RWPE1 (cell line): ENCODE measurements at places on chromosomes 6 and 20.

DNA sequence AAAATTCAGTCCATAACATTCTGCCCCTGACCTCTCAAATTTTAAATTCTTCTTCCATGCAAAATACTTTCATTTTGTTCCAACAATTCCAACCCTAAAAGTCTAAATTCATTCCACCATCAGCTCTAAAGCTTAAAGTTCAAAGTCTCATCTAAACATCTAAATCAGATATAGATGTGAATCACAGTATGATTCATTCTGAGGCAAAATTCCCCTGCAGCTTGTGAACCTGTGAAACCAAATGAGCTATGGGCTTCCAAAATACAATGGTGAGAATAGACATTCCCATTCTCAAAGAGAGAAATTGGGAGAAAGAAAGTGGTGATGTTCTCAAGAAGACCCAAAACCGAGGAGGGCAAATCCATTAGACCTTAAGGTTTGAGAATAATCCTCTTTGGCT lies 309.8 kb downstream of the HIVEP2 start:
- DNase-seq: peak; percentile 17

DNA sequence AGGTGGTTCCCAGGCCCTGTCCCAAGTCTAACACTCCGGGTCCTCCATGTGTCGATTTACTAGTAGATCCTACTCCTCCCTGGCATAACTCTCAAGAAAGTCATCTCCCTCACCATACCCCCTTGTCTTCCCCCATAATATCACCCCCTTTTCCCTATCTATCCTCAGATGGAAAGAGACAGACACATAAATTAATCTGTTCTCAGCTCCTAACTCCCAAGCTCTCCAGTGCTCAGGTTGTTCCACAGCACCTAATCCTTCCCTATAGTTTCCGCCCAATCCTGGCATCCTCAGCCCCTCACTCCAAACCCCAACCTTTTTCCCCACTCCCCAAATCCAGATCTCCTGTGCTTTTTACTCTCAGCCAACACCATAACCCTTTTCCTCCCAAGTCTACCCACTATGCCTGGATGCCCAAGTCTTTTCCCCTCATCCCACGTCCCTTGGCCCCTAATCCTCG lies 808 bp downstream of the ILRUN start:
- no peak for DNase-seq

DNA sequence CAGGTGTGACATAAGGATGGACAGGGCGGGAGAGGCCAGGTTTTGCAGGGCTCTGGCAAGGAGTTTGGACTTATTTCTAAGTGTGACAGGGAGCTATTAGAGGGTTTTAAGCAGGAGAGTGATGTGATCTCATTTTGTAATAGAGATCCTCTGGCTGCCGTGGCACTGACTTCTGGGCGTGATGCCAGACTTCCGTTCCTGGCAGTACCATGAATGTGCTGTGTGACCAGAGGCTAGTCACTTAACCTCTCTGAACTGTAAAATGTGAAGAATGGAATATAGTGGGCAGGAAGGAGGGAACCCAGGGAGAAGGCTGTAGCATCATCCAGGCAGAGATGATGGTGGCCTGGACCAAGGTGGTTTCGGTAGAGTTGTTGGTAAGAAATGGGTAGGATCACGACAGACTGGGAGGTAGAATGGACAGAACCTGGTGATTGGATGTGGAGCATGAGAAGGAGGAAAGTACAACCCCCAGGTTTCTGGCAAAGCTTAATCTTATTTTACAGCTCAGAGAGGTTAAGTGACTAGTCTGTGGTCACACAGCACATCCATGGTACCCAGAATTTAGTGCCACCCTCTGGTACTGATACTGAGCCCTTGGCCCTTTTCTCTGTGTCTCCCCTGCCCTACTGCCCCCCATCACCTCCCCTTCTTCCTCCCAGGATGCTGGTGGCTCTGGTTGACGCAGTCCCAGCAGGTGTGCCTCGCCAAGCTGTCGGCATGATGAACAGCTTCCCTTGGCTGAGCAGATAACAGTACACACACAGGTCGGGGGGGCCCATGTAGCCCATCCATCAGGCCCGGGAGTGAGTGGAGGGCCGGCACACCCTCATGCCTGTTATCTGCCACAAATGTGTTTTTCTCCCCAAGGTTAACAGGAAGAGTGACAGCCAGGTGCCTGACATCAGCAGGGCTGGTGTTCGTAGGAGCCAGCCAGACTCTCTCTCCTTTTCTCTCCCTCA lies 52.9 kb upstream of the CTNNBL1 start:
- peak; percentile 36 for DNase-seq

DNA sequence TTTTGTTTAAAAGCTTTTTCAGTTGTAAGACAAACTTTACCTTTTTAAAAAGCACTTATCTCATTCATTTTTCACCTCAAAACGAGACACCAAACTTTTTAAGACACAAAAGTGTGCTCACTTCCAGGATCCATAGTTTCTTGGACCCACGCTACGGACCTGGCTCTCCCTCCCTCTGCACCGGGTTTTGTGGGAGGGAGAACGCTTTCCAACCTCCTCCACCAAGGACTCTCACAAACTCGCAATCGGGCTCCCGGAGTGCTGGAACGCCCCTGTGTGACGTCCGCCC lies 436 bp downstream of the CAGE1 start:
- peak; percentile 67 for DNase-seq

GRCh38 chr6:151252634-151253033 lies 12.9 kb downstream of the AKAP12 start:
- DNase-seq: no peak

DNA sequence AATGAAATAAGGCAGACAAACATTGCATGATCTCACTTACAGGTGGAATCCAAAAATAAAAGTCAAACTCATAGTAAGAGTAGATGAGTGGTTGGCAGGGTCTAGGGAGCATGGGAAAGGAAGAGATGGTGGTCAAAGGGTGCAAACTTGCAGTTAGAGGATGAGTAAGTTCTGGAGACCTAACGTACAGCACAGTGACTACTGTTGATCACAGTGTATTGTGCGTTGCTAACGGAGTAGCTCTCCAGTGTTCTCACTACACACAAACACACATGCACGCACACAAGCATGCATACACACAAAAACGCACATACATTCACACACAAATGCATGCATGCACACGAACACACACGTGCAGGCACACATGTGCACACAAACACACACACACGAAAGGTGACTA lies 54.9 kb downstream of the LY86 start:
- DNase-seq: no peak

- DNase-seq: no peak
Observed at GRCh38 chr6:144753023-144753705, 468.0 kb downstream of the UTRN start.

DNA sequence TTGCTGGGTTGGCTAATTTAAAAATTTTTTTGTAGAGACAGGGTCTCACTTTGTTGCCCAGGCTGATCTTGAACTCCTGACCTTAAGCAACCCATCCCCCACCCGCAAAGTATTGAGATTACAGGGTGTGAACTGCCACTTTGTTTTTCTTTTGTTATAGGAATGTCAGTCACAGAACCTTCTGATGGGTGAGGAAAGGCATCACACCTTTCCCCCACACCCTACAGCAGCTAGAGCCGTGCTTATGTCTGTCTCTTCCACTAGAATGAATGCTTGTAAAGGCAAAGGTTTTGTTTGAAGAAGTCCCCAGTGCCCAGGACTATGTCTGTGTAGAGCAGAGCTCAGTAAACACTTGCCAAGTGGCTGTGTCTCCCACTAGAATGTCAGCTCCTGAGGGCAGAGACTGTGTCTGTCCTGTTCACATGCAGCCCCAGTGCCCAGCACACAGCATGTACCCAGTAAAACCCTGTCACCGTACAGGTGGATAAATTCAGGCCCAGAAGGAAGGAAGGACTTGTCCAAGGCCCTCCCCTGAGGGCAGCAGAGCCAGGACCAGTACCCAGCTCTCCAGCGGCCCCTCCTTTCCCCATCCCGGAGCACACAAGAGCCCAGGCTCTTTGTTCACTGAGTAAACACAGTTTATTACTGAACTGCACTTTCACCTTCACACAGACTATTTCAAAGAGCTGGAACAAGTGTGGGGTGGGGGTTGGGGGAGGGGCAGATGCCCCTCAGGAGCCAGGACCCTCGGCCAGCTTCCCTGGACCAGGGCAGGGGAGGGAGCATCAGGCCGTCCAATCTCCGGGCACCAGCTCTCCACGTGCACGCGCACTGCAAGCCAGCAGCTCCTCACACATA lies 26.4 kb downstream of the COX4I2 start:
- no peak for DNase-seq

- no peak for DNase-seq
Observed at GRCh38 chr6:36975231-36976006, 10.6 kb downstream of the MTCH1 start.

DNA sequence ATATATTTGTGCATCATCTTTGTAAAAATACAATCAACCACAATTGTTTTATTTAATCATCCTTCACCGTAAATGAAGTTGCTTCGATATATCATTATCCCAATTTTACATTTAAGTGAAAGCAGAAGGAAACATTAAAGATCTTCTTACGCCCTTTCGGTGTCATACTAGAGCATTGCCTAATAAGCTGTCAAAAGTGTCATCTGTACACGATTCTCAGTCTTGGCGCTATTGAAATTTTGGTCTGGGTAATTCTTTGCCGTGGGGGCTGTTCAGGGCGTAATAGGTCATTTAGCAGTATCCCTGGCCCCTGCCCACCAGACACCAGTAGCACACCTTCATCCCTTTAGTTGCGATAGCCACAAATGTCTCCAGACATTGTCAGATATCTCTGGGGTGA lies 40.4 kb upstream of the TMEM170B start:
- no peak for DNase-seq

DNA sequence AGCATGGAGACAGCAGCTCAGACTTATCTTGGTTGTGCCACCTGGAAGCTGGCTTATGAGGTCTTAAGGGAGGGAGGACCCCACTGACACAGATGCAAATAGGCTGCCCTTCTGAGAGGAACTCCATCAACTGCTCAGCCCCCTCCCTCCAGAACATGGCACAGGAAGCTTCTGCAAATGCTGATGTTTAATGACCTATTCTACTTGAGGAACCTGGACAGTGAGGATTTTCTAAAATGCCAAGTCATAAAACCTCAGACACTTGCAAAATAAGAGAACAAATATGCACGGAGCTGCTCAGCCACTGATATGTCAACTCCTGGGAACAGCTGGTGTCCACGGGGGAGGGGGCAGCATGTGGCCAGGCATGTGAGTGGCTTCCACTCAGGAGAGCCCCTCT lies 3.5 kb downstream of the CST9 start:
- no peak for DNase-seq

DNA sequence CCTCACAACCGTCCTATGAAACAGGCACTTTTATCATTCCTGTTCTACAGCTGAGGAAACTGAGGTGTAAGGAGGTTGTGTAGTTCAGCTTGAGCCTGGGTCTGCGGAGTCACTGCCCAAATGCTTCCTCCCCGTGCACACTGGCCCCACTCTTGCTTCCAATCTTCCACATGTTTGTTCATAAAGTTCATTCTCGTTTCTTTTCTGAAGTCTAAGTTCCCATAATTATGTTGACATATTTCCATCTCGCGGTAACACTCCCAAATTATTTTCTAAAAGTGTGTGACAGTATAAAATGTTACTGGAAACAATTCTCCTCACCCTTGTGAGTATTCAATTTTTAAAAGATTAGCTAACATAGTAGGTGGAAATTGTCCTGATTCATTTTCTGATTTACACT lies 106.9 kb downstream of the SLC22A3 start:
- no peak for DNase-seq

DNA sequence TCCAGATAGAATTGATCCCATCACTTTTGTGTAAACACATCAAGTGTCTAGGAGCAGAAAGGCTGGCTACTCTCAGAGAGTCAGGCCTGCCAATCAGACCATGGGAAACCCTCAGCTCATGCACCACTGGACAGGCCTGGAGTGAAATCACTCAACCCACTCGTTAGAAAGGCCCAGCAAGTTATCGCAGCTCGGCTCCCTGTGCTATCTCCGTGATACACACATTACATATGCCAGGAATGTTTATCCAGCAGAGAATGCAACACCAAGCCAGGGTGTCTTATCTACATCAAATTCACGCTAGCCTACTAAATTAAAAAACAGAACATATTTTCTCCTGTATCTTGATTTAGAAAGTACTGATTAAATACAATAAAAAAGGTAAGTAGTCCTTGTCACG lies 232.4 kb upstream of the FOXQ1 start:
- no peak for DNase-seq
